ENCODE measurements at places on chromosomes 6 and 20.

DNA sequence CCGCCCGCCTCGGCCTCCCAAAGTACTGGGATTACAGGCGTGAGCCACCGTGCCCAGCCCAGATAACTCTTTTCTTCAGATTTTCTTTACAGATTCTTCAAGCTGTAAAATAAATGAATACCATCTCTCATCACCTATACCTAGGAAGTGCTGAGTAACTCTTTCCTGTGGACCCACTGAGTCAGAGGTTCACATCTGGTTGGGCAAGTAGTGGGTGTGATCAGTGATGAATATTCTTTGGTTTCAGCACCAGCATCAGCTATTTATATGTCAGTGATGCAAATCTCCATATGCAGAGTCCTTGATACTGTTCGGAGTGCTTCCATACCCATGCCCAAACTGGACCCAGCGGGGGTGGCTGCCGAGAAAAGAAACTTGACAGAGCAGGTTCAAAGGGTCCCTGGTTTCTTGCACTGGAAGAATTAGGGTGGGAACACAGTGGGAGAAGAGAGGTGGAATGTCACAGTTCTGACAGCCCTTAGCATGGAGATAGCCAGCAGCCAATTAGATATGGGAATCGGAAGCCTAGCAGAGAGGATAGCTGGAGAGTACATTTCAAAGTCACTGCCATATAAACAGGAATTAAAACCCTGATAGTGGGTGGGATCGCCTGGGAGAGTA lies 64.9 kb upstream of the DDR1 start:
- peak; percentile 76 for DNase-seq

DNA sequence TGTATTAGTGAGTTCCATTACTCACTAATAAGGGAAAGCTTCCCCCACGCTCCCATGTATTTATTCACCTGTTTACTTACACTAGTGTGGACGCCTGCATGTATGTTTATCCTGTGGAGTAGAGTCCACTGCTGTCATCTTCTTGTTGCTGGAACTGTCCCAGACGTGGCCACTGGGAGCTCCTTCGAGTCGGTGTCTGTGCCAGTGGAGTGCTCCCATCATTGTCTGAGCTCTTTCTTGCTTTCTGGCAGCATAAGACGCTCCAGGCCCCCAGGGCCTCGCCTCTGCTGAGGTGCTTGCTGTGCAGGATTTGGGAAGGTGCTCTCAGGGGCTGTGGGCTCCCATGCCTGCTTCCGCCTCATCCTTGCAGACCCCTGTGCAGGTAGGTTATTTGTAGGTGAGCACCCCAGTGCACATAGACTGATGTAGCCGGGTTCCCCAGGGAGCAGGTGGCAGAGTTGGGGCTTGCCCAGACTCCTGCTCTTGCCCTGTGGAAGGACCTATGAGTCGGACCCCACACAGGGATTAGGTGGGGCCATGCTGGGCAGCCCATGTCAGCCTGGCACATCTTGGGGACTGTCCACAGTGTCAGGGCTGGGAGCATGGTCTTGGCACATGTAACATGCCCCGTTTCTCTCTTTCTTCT lies 16.6 kb downstream of the PHACTR3 start:
- no peak for DNase-seq

GRCh38 chr6:747921-748320 lies 55.0 kb upstream of the EXOC2 start:
- no peak for DNase-seq

- DNase-seq: no peak
Observed at GRCh38 chr20:25116739-25117458, 35.0 kb upstream of the VSX1 start.

DNA sequence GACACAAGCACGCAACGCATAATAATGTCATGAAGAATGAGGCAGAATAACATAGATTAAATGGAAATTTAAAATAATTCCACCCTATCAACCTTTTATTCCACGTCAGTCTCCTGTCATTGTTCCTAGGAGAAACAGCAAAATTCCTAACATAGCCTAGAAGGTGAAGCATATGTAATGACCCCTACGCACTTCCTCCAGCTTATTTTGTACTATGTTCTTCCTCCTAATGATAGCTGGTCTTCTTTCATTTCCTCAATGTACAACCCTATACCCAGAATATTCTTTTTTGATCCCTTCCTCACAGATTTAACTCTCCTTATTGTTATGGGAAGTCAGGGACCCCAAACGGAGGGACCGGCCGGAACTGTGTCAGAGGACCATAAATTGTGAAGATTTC lies 122.0 kb upstream of the CARMIL1 start:
- no peak for DNase-seq

GRCh38 chr6:38012573-38012972 lies 193.0 kb downstream of the ZFAND3 start:
- DNase-seq: no peak

- DNase-seq: no peak
Observed at GRCh38 chr20:59831916-59832270, 101.5 kb downstream of the SYCP2 start.

- DNase-seq: no peak
Observed at GRCh38 chr20:38557174-38557573, 23.8 kb upstream of the ADIG start.

- DNase-seq: no peak
Observed at GRCh38 chr6:13577926-13578325, 3.5 kb downstream of the SIRT5 start.

DNA sequence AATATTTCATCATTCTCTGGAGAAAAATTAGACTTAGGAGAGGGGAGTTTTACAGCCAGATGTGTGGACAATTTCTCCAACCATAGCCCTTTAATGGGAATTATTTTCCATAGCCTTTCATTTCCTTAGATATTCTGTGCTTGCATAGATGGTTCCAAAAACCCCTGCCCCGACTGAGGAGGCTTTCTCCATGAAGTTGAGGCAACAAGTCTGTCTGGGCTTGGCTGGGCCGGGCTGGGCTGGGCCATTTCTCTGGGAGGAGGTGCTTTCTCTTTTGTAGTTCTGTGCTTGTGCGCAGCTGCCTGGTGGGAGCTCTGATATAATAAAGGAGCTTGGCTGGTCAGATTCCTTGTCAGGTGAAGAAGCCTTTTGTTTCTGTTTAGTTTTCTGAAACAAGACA lies 71.4 kb downstream of the SOBP start:
- no peak for DNase-seq

DNA sequence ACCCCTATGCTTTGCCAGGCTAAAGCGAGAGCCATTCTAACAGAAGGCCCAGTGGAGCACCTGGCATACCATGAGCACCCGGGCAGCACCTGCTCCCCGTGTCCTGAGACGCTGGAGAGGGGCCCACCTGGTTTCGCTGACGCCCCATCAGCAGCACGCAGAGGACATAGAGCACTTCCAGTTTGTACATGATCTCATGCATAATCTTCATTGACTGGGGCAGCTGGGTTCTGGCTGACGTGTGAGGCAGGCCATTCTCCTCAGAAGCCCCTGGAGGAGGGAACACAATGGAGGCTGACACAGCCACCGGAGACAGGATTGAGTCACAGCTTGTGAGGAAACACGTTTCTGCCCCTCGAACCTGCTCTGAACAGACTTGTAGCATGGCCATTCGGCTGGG lies 65.4 kb downstream of the MYH7B start:
- DNase-seq: no peak

DNA sequence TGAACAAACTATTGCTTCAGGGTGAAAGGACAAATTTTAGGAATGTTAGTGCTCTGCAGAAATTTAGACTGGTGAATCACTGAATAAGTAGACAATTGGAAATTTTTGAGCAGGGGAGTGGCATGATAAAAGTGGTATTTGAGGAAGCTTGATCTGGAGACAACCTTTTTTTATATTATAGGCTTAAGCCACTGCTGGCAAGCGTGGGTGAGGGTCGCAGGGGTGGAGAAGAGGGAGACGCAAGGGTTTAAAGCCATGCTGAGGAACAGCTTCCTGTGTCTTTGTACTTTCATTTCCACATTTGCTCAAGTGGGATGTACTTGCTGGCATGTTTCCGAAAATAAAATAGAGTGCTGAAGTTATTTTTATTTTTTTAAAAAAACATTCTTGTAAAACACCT lies 23.7 kb downstream of the NCOA7 start:
- no peak for DNase-seq

GRCh38 chr20:55583036-55583435 lies 422.3 kb downstream of the CBLN4 start:
- no peak for DNase-seq

DNA sequence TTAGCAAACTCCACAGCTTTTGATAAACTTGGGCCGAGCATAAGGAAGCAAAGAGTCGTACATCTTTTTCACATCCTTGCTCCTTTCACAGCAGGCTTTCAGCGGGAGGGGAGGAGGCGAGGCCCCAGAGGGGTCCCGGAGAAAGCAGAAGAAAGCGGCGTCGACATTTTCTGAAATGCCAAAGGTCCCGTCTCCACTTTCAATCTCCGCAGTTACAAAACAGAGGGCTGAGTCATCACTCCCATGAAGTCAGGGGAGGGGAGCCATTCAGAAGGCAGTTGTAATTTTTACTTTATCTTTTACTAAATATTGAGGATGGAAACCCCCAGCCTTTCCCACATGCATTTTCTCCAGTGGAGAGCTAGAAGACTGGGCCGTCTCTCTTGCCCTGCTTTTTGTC lies 174.2 kb upstream of the THBS2 start:
- DNase-seq: no peak

GRCh38 chr6:115887891-115888290 lies 172.8 kb downstream of the FRK start:
- DNase-seq: no peak

DNA sequence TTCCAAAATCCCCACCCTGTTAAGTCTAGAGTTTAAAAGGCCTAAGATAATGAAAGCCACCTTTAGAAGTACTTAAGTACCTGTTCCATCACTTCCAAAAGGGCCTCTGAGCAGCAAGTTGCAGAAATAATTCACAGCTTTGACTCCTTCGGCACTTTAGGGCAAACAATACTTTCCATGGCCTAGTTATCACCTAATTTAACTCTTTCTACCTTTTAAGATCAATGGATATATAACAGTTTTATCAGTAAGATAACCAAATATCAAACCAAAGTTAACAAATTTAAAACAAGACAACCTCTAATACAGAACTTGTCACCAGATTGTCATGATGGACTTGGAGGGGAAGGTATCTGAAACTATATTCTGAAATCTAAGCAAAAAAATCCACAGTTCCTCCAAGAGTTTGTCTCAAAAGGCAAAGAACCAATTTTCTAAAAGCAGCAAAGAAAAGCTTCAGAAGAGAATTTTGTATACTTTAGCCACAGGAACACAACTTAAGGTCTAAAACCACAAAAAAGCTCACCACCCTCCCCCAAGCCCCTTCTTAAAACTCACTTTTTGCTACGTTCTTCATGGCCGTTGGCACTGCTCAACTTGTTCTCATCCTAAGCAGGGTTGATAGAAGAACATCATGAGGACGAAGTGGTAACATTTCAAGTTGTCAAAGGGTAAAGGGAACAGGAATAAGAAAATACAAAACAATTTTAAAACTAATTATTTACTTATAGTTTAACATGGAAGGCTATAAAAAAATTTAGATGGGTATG lies 3.5 kb downstream of the RBM39 start:
- DNase-seq: no peak

GRCh38 chr6:39617520-39617919 lies 107.7 kb downstream of the KIF6 start:
- no peak for DNase-seq

DNA sequence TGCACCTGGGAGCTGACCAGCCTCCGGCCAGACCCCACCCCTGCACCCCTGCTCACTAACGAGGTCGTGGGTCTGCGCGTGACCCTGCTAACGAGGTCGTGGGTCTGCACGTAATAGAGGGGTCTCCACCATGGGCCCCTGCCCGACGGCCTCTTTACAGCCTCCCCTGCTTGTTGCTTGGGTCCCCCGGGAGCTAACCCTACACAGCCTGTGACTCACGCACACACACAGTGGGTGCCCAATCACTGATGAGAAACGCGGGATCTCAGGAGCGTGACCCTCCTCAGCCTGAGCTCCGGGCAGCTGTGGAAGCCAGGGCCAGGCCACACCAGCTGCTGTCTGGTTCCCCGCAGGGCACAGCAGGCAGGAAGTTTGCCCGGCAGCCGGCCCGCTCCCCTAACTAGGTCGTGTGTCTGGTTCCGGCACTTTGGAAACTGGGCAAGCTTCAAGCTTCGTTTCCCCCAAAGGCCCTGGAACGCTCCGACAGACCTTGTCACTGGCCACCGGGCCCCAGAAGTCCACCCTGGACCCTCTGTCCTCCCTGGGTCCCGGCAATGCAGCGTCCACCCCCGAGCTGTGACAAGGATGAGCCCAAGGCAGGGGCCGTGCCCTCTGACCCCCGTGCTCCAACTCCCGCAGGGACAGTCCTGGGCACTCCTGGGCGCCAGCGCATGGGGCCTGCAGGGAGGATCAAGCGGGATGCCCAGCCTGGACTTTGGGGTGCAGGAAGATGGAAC lies 767 bp downstream of the PTK6 start:
- no peak for DNase-seq

DNA sequence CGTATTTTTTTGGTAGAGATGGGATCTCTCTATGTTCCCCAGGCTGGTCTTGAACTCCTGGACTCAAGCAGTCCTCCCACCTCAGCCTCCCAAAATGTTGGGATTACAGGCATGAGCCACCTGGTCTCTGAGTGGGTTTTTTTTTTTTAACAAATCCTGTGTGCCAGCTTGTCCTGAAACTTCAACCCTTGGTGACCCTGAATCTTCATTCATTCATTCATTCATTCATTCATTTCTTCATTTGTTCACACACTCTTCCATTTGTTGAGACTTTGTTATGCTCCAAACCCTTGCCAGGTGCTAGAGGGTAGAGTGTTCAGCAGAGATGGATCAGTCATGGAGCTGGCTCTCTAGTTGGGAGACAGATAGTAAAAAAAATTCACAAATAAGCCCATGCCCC lies 12.0 kb upstream of the VAPB start:
- DNase-seq: no peak

- peak; percentile 28 for DNase-seq
Observed at GRCh38 chr6:129686941-129687627, 22.9 kb downstream of the ARHGAP18 start.
